ENCODE measurements at places on chromosomes 7 and 10.

DNA sequence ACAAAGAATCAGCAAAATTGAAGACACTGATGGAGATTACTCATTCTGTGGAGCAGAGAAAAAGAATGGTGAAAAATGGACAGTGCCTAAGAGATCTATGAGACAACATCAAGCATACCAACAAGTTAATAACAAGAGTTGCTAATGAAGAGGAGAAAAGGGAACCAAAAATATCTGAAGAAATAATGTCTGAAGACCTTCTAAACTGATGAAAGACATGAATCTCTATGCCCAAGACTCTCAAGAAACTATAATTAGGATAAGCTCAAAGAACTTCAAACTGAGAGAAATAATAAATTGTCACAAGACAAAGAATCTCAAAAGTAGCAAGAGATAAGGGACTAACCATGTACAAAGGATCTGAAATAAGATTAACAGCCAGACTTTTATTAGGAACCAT is 93.4 kb downstream of the ZNF33B start:
- no peak for DNase-seq

- no peak for DNase-seq
Measured at GRCh38 chr7:14754631-14755030, 147.9 kb downstream of the DGKB start.

GRCh38 chr10:11625019-11625735 is 13.7 kb upstream of the USP6NL start:
- no peak for DNase-seq

DNA sequence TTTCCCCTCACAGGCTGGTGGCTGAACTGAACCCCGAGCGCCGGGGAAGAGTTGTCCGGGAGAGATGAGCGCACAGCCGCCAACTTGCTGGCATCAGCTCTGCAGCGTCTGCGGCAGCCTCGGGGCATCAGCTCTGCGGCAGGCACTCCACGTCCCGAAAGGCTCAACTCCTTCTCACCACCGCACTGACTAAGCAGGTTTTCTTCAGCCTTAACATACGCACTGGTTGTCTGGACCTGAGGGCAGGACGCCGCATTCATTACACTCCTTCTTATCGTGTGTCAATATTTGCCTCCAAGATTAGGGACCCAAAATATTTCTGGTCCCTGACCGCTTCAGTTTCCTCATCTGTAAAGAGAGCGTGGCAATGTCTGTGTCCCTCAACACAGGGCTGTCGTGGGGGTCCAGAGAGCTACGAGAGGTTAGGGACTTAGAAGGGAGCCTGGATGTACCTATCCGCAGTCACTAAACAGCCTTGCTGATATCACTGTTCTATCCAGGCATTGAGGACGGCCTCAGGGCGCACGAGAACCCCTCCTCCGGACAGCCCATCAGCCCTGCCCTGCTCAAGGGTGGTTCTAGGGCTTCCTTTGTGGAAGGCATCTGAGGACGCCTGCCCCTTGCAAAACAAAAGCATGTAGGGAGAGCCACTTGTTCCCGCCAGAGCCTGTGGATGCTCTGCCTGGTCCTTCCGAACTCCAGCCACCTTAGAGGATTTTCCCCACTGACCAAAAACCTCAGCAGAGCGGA is 42.8 kb upstream of the FIGNL1 start:
- DNase-seq, result no peak

- DNase-seq, result peak; percentile 14
Measured at GRCh38 chr7:36277249-36277542, 112.5 kb upstream of the ANLN start.

DNA sequence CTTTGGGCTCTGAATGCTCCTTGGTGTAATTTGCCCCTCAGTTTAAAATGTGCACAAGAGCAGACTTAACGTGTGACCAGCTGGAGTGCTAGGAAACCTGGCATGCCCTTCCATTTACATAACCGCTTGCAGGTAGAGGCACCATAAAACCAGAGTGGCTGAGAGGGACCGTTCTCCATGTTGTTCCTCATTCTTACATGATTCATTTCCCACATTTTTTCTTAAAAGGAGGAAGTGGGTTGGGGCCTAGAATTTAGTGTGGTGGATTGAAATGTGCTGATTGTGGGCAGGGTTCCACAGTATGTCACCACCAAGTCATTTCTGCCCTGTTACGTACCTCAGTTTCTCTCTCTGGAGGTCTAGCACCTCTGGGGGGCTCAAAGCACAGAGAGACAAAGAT is 375.8 kb upstream of the VSTM2A start:
- DNase-seq, result no peak

DNA sequence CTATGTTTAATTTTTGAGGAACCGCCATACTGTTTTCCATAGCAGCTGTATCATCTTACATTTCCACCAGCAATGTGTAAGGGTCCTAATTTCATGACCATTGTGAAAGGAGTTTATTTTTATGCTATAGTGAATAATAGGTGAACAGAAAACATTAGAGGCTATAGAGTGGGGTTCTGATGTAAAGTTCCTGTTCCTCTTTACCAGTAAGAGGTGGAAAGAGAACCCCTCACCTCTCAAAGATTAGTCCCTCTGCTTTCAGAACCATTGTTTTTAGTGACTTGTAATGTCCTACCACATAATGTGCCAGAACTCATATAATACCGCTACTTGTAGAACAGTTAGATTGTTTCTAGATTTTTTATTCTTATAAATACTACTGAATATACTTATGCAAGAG is 34.2 kb downstream of the SUFU start:
- DNase-seq, result no peak

GRCh38 chr10:51768886-51769465 is 69.6 kb upstream of the CSTF2T start:
- DNase-seq, result no peak

- DNase-seq, result no peak
Measured at GRCh38 chr10:642186-642890, 47.1 kb downstream of the DIP2C start.

DNA sequence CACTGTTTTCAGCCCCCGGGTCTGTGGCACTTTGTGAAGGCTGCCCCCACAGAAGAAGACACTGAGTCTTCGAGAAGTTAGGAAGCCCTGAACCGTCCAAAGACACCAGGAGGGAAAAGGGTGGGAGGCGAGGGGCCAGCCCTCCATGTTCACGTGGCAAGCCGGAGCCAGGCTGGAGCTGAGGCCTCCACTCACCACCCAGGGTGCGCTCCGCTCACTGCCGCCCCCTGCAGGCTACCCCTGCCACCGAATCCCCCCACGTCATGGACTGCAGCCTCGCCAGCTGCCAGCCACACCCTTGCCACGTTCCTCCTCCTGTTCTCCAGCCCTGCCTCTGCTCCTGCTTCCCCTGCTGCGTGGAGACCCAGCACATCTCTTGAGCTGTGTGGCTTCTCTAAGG is 59.0 kb upstream of the EN2 start:
- DNase-seq, result no peak

DNA sequence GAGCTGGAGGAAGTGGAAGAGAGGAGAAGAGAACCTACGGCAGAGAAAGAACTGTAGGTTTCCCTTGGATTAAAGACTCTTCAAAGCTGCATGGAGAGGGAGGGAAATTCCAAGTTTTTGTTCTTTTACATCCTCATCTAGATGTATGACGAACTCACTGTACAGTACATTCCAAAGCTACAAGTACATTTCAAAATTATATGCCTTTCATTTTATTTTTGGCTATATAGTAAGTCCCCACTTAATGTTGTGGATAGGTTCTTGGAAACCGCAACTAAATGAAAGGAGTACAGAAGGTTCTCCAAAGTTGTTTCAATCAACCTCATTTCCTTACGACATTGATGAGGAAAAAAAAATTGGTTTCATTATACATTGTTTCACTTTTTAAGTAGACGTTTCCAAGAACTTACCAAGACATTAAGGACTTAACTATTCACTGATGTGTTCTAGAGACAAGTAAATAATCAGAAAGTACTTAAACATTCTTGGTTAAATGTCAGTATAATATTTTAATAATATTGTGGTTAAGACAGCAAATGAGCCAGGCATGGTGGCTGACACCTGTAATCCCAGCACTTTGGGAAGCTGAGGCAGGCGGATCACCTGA is 16.1 kb upstream of the JMJD1C start:
- no peak for DNase-seq

- DNase-seq, result no peak
Measured at GRCh38 chr10:35415505-35415904, 79.2 kb downstream of the CCNY start.

- no peak for DNase-seq
Measured at GRCh38 chr7:117281562-117281961, 41.3 kb downstream of the WNT2 start.

DNA sequence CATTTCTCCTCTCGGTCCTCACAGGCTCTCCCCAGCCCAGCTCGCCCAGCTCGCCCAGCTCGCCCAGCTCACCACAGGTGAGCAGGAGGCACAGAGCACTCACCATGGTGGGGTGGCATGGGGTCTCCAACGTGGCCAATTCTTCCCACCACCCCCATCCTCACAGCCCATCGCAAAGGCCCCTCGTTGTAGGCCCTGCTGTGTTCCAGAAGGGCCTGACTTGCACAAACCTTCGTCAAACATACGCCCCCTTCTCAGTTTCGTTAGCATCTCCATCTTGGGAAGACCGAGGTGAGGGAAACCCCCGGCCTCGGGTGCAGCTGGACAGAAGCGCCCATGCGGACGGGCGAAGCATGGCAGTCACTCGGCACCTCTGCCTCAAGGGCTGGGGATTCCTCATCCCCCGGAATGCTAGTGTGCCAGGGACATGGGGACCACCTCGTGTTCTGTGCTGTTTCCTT is 304.6 kb downstream of the TNS3 start:
- DNase-seq, result no peak

DNA sequence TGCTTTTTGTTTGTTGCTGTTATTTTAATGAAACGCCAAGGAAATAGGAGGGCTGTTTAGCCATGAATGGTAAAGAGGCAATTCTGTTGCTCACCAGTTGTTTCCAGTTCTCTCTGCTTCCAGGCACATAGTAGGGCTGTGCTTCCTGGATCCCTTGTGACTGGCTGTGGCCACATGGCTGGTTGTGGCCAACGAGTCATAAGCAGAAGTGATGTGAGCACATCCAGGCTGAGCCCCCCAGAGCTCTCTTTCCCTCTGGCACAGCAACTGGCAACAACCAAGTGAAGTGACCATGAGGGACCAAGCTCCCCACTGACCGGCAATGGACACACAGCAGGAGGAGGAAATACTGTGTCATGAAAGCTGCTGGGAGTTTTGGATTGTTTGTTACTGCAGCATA is 10.3 kb downstream of the GRID1 start:
- DNase-seq, result no peak

DNA sequence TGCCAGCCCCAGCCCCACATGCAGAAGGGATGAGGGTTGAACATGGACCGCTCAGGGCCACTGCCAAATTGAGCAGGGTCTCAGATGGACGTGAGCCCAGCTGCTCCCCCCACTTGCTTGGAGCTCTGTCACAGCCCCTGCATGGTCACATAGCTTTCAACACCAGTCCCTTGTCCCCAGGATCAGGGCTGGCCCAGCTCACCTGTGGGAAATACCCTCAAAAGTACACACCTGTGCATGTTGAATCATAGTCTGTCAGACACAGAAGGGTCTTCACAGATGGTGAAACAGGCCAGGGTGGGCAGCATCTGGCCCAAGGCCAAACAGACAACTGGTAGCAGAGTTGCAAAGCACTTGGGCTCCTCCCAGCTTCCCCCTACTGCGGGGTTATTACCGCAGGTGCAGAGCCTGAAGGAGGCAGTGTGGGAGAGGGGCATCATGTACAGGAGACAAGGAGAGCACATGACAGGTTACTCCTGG is 77.6 kb upstream of the UNC5B start:
- no peak for DNase-seq

- no peak for DNase-seq
Measured at GRCh38 chr10:124670849-124671248, 73.3 kb downstream of the FAM53B start.

- DNase-seq, result no peak
Measured at GRCh38 chr10:79496896-79497295, 15.4 kb upstream of the EIF5AL1 start.

DNA sequence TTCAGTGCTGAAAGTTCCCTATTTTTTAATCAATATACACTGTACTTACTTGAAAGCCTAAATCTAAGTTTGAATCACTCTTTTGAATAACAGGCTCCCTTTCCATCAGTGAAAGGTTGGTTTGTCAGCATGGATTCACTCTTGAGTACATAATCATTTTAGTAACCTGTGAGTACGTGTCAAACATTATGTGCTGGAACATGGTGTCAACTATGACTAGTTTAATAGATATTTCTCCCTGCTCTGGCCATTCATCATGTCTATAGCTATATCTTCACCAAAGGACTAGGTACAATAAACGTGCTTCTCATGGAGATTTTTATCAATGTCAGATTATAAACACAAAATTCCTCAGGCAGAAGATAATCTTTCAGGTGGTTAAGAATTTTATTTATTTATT is 61.7 kb upstream of the MDFIC start:
- no peak for DNase-seq

GRCh38 chr10:7046615-7047014 is 364.2 kb downstream of the SFMBT2 start:
- no peak for DNase-seq

- DNase-seq, result no peak
Measured at GRCh38 chr7:145848691-145849090, 267.9 kb upstream of the CNTNAP2 start.
